ENCODE measurements at places on chromosomes 3 and 15.

DNA sequence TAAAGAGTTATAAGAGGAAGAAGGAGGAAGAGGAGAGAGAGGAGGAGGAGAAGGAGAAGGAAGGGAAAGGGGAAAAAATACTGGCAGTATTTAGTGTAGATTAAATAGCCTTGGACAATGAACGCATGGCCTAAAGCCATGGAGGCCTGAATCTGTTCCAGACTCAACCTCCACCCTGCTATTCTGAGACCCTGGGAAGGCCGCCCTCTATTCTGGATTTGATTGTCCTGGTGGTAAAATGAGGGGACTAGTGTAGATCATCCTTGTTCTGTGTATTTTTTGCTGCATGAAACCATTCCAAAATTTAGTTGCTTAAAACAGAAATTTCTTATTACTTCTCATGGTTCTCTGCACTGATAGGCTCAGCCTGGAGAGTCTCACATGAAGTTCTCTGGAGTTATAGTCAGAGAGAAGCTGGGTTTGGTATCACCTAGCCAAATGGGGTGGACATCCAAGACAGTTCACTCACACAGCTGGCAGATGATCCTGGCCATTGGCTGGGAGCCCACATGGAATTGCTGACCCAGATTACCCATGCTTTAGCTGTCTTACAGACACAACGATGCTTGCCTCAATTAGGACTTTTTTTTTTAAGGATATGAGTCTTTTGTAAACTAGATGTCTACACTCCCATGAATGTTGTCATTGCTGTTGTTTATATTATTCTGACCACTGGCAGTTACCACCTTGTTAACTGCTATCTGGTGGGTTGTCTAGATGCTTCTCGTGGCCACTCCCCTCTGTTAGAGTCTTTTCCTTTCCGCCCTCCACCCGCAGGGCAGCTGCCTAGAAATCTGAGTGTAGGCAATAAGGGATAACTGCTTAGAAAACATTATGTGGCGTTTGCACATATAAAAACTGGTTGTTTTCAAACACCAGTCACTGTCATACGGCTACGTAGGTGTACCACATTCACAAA is 149.9 kb downstream of the SST start:
- DNase-seq, result no peak

DNA sequence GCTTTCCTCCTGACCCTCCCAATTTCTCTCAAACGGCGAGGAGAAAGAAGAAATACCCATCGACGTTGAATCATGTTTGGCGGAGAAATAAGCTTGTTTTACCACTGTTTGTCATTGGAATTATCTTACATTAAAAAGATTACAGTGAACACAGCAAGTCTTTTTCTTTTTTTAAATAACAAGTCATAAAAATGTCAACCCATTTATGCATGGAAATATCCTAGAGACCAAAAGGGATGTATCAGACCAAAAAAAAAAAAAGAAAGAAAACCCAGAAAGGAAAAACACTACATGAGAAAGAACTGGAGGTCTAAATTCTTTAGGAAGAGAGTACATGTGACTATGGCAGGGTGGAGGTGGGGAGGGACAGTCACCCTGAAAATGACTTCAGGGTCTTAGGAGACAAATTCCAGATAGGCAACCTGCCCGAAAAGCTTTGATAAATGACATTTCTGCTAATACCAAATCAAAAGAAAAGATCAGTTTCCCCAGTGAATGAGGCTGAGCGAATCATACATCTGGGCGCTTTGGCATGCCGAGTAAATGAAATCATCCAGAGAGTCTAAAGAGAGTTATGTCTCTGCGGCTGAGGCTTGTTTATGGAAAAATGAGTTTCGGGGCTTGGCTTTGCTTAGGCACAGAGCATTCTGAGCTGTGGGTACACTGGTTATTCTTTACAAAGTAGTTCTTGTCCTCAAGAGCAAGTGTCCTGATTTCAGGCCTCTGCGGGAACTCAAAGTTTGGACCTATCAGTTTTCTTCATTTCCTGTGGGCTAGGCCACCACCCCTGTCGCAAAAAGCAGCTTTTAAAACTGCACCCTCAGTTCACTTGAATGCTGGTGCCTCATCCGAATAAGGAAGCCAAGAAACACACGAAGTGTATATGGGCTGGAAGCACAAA is 110.1 kb upstream of the TGFBR2 start:
- peak; percentile 45 for DNase-seq

DNA sequence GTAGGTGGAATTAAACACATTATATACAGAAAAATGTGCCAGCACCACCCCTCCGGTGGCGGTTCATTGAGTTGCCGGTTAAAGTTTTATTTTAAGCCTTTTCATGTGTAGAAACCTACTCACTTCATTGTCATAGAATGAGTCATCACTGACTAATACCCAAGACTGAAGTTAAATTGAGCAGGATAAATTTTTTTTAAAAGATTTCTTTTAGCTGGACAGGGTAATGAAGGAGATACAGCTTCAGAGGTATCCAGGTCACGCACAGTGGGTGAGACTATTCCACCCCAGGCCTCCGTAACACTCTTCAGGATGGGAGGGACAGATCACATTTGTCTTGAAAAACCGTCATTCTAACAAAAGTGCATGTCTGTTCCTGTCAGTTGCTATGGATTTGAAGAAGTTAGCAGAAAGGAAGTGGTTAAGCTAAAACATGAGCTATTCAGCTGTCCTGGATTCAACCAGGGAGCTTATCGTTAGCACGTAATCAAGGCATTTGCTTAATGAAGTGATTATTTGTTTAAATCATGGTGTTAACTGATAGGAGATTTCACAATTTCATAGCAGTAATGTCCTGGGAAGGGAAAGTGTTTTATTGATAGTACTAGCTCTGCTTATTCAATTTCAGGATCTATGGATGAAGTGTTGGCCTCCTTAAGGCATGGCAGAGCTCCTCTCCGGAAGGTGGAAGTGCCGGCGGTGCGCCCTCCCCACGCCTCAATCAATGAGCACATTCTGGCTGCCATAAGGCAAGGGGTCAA is 23.4 kb downstream of the WHAMM start:
- DNase-seq, result peak; percentile 94

GRCh38 chr15:70387081-70387480 is 289.4 kb upstream of the TLE3 start:
- no peak for DNase-seq

DNA sequence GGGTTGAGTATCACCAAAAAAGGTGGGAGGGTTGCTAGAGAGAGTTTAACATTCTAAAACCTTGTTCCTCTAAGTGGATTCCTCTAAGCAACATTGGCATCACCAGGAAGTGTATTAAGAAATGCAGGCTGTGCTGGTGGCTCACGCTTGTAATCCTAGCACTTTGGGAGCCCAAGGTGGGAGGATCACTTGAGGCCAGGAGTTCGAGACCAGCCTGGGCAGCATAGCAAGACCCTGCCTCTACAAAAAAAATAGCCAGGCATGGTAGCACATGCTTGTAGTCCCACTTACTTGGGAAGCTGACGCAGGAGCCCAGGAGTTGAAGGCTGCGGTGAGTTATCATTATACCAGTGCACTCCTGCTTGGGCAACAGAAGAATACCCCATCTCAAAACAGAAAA is 4.6 kb downstream of the MYNN start:
- no peak for DNase-seq

DNA sequence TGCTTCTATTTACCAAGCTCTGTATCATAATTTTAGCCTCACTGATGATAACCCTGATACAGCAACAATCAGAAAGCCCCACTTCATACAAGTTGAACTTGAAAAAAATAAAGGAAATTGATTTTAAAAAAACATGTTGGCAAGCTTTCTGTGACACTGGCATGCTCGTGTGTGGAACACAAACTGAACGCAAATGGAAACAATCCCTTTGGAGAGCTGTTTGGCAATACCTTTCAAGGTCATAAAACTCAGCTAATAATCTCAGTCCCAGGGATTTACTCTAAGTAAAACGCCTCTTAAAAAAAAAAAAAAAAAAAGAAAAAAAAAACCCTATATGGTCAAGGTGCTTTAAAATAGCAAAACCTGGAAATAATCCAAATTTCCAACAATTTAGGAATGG is 166.7 kb upstream of the BCL6 start:
- no peak for DNase-seq

- no peak for DNase-seq
These were observed 132.2 kb downstream of the KLF13 start for GRCh38 chr15:31458596-31459399.

DNA sequence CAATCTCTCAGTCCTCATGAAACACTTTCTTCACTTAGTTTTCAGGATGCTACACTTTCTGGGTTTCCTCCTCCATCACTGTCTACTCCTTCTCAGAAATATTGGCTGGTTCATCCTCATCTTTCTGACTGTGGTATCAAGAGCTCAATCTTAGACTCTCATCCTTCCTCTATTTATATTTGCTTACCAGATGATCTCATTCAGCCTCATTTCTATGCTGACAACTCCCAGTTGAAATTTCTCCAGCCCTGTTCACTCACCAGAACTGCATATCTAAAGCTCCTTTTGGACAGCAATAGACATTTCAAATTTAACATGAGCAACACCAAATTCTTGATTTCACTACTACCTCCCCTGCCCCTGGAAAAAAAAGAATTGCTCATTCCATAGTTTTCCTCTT is 48.0 kb upstream of the FBN1 start:
- no peak for DNase-seq

GRCh38 chr3:24060055-24060454 is 115.0 kb downstream of the NR1D2 start:
- DNase-seq, result no peak

GRCh38 chr15:70063980-70064379 is 33.7 kb downstream of the TLE3 start:
- no peak for DNase-seq

GRCh38 chr3:145735631-145736030 is 425.4 kb downstream of the PLOD2 start:
- no peak for DNase-seq

DNA sequence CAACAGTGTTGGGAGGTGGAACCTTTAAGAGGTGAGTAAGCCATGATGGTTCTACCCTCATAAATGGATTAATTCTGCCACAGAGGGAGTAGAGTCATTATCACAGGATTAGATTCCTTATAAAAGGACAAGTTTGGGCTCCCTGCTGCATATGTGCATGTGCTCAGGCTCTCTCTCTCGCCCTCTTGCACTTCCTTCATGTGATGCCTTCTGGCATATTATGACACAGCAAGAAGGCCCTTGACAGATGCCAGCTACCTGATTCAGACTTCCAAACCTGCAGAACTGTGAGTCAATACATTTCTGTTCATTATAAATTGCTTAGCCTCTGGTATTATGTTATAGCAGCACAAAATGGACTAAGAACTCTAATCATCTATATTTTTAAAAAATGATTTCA is 205.3 kb downstream of the CTNNB1 start:
- DNase-seq, result no peak

- DNase-seq, result no peak
These were observed 464.3 kb downstream of the EPHA3 start for GRCh38 chr3:89571707-89572106.

DNA sequence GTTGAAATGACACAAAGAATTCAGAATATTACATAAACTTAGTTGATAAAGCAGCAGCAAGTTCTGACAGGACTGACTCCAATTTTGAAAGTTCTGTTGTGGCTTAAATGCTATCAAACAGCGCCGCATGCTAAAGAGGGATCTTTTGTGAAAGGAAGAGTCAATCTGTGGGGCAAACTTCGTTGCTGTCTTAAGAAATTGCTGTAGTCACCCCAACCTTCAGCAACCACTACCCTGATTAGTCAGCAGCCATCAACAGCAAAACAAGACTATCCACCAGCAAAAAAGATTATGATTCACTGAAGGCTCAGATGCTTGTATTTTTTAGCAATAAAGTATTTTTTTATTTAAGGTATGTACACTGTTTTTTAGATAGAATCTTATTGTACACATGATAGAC is 14.2 kb downstream of the CRBN start:
- no peak for DNase-seq

GRCh38 chr3:38555926-38556325 is 59.8 kb downstream of the EXOG start:
- DNase-seq, result no peak

DNA sequence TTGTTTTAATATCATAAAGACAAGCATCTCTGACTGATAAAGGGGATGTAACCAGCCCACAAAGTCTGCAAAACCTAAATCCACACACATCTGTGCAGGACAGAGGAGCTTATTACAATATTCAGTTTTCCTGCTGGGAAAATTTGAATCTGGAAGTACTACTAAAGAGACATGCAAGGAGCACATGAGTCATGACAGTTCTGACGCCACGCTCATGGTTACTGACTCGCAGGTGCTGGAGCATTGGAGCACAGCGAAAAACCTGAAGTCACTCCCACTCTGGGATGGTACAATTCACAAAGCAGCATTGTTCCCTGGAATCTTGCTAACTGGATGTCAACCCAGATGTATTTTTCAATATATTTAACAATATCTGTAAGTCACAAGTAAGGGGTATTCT is 7.6 kb upstream of the ISL2 start:
- DNase-seq, result no peak

DNA sequence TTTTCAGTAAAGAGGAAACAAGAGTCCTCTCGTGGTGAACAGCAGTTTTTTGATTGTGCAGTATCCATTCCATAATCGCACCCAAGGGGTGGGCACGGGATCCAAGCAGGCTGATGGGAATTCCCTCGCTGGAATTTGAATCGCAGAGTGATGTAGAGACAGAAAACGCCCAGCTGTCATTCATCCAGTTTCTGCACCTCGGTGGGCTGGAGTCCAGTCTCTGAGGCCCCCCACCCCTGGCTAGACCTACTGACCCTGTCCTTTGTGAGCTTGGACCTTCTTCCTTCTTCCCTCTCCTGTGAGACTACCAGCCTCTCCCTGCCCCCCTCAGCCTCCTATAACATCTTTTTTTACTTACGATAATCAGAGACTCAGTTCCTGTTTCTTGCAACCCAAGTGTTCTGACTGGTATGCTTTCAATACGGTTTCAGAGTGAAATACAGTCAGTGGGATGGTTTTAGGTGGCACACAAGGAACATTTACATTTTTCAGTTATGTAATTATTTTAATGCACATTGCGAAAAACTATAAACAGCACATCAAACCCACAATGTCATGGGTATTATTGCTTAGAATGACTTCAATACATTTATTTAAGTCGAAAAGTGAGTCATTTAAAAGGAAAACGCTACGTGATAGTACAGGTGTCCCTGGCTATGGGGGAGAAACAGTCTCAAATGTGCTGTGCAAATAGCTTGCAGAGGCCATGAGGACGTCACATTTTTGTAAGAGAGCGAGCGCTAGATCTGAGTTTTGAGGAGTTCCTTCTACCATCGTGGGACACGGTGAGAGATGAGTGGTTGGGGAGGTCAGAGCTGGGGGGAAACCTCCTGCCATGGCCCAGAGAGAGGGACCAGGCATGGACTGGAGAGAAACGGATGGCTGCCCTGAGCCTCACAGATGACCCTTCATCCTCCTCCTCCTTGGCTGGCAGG is 37.5 kb upstream of the CHST2 start:
- peak; percentile 87 for DNase-seq

DNA sequence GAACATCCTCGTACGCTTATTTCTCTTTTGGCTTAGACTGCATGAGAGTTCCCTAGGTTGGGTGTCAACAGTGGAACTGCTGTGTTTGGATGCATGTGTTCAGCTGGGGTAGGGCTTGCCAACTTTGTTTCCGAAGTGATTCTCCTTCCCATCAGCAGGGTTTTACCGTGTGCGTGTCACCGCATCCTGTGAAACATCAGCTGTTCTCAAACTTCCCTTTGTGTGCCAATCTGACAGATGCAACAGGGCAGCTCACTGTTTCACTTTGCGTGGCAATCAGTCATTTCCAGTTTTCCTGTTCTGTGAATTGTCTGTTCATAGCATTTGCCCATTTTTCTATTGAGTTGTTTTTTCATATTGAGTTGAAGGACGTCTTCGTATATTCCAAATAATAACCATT is 218.8 kb downstream of the VPS13C start:
- DNase-seq, result peak; percentile 53

GRCh38 chr3:81936817-81937216 is 175.4 kb upstream of the GBE1 start:
- no peak for DNase-seq

All from MV-4-11 (cell line).